ENCODE measurements at places on chromosomes 3 and 15. TPM values are rescaled to one million over a fixed set of nuclear protein-coding genes. Genes with fewer than 3 reads are reported as not detected.
A peak's percentile ranks its signal among the peaks of the same experiment; 100 is the strongest.

ZPLD1 gene
- total RNA-seq = not detected

LDHAL6B gene
- total RNA-seq = not detected

GREM1 gene
- 122 TPM for total RNA-seq

PLSCR2 gene
- not detected for total RNA-seq

TMEM158 gene
- total RNA-seq = 1.2 TPM

THBS1 gene
- total RNA-seq = 513 TPM

MAP6D1 gene
- total RNA-seq = not detected

CFAP100 gene
- total RNA-seq = not detected

VIPR1 gene
- 9.3 TPM for total RNA-seq

CLDND1 gene
- 158 TPM for total RNA-seq

- DNase-seq = no peak
These were observed 194.1 kb upstream of the KCNMB2 start for GRCh38 chr3:178342111-178342510.

GRCh38 chr3:94645790-94646189 is 582.9 kb downstream of the NSUN3 start:
- DNase-seq = no peak

DNA sequence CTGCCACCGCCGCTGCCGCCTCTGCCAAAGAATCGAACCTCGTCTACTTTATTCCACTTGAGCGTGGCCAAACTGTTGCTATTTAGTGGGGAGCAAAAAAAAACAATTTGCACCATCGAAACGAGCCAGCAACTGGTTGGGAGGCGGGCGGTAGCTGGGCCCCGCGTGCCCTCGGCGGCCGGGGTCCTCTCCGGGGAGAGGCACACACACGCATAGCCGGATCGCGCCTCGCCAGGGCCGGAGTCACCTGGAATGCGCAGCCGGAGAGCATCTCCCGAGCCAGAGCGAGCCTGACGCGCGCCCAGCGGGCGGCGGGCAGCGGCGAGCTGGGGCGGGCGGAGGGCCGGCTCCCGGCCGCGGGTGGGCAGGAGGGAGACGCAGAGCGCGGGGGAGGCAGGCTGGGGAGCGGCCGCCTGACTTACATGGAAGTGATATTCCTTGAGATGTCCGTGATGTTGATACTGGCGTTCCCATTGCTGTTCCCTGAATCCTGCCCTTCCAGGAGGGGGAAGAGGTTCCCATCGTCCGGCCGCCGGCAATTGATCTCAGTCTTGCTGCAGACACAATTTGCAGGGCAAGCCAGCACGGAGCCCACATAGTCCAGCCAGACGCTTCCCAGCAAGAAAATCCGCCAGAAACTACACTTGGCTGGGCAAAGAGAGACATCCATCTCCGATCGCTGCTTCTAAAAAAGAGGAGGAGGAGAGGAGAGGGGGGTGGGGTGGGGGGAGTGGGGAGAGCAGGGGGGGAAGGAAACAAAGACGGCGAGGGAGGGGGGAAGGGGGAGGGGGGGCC is 858 bp downstream of the NTRK3 start:
- no peak for DNase-seq

DNA sequence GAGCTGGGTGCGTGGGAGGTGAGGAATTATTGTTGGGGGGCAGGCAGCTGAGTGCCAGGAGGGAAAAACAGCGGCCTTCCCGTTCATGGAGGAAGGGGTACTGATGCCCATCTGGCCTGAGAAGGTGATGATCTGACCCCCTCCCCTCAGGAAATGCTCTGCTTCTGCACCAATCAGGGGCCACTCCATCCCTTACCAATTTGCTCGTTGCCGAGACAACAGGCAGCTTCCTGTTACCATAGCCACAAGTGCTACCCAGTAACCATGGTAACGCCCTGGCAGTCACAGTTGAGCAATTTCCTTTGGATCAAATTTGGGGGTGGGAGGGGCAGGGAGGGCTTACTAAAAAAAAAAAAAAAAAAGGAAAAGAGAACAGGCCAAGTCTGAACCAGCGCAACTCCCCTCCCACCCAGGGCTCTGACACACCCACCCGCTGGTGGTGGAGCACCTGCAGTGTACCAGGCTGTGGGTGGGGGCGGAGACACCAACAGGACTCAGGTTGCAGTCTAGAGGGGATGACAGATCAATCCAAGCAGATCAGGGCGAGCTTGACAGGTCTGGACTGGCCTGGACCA is 13.7 kb downstream of the CELF6 start:
- no peak for DNase-seq

DNA sequence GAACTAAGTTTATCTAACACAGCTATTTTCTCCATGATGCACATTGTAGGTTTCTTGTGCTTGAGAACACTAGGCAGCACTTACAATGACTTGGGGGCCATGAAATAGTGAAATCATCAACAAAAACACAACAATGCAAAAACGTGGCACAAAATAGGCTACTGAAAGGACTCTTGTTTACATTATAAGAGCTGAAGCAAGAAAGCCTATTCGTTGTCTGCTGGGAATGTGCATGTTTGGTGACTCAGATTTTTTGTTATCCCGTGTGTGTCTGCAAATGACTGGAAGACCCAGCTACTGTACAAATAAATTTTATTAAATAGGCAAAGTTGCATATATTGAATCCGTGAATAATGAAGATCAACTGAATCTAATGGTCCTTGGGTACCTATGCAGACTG is 85.0 kb downstream of the TCF12 start:
- DNase-seq = no peak

GRCh38 chr3:64067506-64068346 is 44.4 kb upstream of the PSMD6 start:
- DNase-seq = peak; percentile 47

GRCh38 chr3:133828576-133829309 is 23.1 kb downstream of the SRPRB start:
- DNase-seq = peak; percentile 86

GRCh38 chr15:100141311-100142001 is 200.3 kb downstream of the ADAMTS17 start:
- no peak for DNase-seq

GRCh38 chr15:31504462-31504839 is 177.8 kb downstream of the KLF13 start:
- DNase-seq = peak; percentile 81

- no peak for DNase-seq
These were observed 102.2 kb downstream of the CTNNB1 start for GRCh38 chr3:41301548-41301947.

GRCh38 chr3:18787441-18787840 is 360.9 kb upstream of the KCNH8 start:
- no peak for DNase-seq

- DNase-seq = no peak
These were observed 58.9 kb downstream of the CNOT10 start for GRCh38 chr3:32743934-32744333.

- DNase-seq = no peak
These were observed 94.7 kb downstream of the LINGO1 start for GRCh38 chr15:77538027-77538451.

DNA sequence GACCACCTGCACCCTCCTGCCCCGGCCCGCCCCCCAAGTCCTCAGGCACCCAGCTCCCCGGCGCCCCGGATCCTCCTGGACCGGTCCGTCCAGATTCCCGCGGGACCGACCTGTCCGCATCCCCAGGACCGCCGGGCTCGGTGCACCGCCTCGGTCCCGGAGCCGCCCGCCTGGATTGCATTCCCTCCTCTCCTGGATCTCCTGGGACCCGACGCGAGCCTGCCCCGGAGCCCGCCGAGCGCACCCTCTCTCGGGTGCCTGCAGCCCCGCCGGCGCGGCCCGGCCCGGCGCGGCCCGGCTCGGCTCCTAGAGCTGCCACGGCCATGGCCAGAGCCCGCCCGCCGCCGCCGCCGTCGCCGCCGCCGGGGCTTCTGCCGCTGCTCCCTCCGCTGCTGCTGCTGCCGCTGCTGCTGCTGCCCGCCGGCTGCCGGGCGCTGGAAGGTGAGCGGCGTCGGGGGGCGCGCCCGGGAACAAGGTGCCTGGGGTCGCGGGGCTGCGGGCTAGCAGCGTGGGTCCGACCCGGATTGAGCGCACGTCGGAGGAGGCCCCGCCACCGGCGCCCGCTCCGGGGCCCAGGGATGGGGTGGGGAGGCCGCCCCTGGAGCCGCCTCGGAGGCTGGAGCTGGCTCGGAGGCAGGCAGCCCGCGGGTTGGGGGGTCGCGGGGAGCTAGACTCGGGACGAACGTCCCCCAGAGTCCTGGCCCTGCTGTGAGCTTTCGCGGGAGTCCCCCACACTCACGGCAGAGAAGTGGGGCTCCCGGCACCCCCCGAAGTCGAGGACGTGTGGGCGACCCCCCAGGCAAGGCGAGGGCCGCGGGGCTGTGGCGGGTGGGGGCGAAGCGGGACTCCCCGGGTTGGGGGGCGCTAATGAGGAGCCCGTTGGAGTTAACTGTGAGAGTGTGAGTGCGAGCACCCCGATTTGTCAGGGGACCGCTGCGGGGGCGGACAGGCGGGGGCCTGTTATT is 610 bp downstream of the EPHB3 start:
- no peak for DNase-seq

- no peak for DNase-seq
These were observed 655.8 kb downstream of the AGBL1 start for GRCh38 chr15:86735247-86736040.

DNA sequence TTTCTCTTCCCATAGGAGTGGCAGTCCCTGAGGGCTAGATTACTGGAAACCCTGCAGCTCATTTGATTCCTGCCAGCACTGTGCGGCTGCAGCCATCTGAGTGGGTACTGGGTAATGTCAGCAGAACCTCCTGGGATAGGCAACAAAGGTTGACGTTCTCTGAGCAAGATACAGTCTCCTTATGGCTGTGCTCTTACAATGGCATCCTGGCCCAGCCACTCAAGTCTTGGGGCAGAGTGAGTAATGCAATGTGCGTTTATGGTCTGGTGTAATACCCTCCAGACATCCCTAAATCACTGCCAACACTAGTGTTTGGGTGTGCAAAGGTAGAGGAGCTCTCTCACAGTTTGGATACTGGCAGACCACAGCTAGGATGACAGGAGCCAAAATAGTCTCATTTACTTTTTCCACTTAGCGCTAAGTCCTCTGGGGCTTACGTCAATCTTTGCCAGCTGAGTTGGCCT is 775.8 kb downstream of the ZNF385D start:
- no peak for DNase-seq

DNA sequence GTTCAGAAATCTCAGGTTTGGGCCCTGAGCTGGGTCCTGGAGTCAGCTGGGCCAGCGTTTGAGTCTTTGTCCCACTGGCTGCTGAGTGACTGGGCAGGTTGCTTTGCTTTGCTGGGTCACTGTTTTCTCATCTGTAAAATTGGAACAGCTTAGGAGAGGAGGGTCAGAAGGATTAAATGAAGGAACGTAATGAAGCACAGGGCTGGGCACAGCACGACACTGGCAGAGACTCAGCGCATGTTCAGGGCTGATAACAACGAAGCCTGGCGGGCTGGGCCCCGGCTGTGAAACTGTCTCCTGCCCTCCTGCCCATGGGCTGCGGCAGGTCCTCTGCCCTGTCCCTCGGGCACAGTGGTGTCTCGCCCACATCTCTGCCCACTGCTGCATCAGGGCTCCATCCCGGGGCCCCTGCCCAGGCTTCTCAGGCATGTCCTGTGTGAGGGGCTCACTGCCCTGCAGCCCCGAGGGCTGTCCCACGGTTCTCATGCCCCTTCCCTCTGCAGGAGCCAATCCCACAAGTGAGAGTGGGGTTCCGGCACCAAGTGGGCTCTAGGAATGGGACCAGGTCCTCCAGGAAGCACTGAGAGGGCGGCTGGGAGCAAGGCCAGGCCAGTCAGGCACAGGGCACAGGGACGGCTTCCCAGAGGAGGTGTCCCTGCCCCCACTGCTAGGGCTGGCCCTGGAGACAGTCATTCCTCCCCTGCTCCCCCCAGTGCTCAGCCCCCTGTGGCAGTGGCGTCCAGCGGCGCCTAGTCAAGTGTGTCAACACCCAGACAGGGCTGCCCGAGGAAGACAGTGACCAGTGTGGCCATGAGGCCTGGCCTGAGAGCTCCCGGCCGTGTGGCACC is 88.0 kb downstream of the TBC1D2B start:
- DNase-seq = no peak

DNA sequence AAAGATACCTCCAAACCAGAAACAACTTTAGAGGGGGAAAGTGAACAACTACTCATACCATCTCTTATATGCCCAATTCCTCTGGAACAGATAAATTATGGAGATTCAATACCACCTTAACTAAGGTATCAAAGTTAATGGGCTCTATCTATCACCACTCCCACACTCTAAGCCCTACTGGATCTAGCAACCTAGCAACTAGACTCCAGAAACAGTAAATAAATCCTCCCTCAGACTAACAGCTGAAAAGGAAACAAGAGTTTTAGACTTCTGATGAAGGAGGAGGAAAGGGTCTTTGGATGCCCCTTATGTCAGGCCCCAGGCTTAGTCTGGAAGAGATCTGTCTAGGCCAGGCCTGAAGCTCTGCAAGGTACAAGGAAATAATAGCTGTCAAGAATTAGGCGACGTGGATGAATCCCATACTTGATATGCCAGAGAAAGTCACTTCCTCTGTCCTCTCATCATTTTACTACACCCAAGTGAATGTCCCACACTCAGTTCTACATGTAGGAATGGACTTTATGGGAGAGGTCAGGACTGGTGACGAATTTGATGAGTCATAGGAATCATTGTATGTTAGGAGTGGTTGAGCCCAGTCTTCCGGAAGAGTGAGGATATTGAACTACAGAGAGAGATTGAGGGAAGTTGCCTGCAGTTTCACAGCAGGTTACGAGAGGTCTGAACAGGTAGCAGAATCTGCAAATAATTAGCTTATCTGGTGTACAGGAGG is 113.8 kb downstream of the AKAP13 start:
- DNase-seq = no peak

- DNase-seq = no peak
These were observed 18.8 kb upstream of the PSTPIP1 start for GRCh38 chr15:76976141-76976540.

DNA sequence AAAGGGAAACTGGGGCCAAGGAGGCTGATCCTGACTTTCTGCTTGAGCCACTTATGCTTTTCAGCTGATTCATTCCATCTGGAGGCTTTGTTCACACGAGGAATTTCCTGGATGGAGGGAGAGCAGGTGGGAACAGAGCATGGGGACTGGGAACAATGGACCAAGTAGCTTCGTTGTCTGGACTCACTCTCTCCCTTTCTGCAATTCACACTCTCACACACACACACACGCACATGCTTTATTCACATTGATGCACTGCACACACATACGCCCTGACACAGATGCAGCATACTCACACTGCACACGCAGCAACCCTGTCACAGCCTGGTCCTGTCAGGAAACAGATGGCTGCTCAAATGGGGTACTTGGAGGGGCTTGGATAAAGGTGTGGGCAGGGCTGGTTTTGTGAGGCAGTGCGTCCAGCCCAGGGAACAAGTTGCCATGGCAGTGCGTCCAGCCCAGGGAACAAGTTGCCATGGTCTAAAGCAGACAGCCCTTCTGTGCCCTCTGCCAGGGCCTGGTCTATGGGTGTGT is 19.8 kb upstream of the CHCHD6 start:
- DNase-seq = peak; percentile 91

GRCh38 chr15:85515212-85515611 is 134.8 kb downstream of the AKAP13 start:
- DNase-seq = no peak

GRCh38 chr3:157786618-157787017 is 283.4 kb upstream of the VEPH1 start:
- DNase-seq = no peak

- no peak for DNase-seq
These were observed 249.3 kb downstream of the BBX start for GRCh38 chr3:107772016-107772415.
